Activated CD4-positive, alpha-beta T cell treated with anti-CD3 and anti-CD28 coated beads, Interleukin-2, amount 50 U/mL, for 4 hours (primary cell): ENCODE measurements at places on chromosomes 16 and 17.
A peak's percentile ranks its signal among the peaks of the same experiment; 100 is the strongest.

- no peak for DNase-seq
Observed at GRCh38 chr17:61403801-61404662, 4.4 kb downstream of the TBX2 start.

- no peak for DNase-seq
Observed at GRCh38 chr16:57003439-57004386, 14.4 kb downstream of the NLRC5 start.

GRCh38 chr16:89690392-89690901, 4.0 kb downstream of the CDK10 start:
- DNase-seq: no peak

- no peak for DNase-seq
Observed at GRCh38 chr17:61508912-61509311, 56.7 kb downstream of the TBX4 start.

DNA sequence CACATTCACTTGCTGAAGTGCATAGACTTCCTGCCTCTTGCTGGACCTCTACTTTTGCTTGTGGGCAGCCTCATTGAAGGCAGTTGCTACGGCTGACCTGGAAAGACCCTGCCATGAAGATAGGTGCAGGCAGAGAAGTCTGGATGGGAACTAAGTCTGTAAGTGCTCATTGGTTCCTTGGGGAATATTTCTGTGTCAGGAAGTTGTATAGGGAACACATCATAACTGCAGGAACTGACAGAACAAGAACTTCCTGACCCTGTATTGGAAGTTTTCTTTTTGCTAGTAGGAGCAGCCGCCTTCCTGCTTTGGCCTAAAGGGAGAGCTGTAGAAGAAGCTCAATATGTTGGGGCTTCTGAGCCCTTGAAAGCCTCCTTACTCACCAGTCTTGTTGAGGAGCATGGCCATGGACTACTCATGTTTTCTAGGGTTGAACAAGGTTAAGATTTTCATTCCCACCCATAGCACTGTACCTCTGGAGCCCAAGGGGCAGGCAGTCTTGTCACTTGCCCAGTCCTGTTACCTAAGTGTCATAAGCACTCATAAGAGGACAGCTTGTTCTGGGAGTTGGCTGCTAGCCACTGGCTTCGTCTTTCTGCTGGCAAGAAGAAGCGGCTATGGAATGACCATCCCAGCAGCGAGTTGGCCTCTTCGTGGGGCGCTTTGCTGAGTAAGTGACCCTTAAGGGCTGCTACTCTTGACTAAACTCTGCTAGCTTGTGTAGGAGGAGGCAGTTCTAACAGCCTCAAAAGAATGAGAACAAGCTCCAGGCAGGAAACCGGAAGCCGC, 7.2 kb downstream of the UBFD1 start:
- DNase-seq: no peak

- no peak for DNase-seq
Observed at GRCh38 chr16:29694384-29695195, 15.6 kb downstream of the QPRT start.

DNA sequence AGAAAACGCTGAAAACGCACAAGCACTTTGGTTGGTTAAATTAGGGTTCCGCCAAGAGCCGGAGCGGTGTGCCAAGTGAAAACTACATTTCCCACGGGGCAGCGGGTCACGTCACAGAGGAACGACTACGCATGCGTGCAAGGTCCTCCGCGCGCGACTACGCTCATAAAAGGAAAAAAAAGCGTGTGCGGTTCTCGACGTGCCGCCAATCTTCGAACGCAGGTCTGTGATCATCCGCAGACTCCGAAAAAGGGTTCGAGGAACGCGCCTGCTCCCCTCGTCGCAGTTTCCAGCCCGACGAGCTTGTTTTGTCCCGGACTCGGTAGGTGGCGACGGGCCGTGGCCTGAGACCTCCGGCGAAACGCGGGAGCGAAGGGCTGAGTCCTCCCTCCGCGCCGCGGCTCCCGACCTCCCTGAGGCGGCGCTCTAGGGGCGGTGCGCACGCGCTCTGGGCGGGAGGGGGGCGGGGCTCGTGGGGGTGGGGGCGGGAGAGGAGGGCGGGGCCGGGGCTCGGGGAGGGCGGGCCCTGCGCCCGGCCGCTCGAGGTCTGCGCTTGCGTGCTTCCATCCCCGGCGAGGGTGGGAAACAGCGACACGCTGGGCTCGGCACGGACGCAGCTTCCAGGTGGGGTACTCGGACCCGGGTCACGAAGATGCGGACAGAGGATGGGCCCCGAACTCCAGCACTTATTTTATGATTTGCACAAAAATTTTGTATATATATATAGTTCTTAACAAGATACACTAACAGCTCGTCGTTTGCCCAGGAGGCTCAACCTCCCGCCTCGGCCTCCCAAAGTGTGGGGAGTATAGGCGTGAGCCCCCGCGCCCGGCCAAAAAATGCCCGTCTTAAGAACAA, at the start of gene SGF29:
Gene SGF29, plus strand, starts transcription at position 145 of the 858 bp plus-strand sequence. CDS start 27,150 bp downstream, outside the sequence.
- peak; percentile 91 for DNase-seq

DNA sequence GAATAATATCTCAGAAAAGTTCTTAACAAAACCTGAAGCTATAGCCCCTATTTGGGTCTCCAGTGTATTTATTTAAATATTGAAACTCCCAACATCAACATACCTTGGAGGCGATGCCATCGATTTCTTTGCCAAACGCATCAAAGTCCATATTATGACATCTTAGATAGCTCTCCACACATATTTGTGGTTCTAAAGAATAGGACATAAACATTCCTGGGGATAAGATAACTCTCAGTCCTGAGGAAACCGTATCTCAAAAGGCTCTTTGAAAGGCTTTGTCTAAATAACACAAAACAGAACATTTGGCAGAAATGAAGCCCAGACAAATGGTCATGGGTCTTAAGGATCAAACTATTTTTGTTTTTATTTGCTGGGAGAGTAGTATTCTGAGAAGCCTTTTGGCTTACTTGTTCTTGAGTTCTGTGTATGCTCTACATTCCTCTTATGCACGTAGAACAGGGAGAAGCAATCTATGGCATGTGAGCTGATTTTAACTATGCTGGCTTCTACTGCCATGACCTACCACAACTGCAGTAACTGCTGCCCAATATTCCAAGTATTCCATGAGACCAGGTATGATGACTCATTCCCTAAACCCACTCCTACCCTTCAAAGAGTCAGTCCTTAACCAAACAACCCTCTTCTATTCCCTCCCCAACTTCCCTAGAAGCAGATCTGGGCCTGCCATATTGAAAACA, 279.0 kb upstream of the ZFHX3 start:
- DNase-seq: no peak

DNA sequence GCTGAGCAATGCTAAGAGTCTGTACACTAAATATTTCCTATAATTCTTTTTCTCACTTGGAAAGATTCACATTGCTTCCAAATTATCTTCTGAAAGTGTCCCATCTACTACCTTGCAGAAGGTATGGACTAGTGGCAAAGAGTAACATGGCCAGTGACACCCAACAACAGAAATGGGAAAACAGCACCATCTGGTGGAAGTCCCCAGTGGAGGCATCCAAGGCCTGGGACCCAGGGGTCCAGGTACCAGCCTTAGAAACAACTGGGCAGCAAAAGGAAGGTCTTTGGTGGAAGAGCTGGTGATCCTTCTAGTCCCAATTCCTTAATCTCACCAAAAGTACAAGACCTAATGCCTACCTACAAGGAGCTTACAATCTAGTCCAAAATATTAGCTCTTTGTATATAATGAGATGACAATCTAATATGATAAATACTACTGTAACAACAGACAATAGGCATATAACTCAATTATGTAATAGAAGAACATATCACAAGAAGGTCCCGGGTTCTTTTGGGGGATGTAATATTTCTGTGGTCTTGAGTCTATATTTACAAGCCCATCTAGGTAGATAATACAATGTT, 55.3 kb downstream of the SKAP1 start:
- DNase-seq: peak; percentile 6

- DNase-seq: no peak
Observed at GRCh38 chr17:75367312-75367711, 38.2 kb downstream of the GRB2 start.

DNA sequence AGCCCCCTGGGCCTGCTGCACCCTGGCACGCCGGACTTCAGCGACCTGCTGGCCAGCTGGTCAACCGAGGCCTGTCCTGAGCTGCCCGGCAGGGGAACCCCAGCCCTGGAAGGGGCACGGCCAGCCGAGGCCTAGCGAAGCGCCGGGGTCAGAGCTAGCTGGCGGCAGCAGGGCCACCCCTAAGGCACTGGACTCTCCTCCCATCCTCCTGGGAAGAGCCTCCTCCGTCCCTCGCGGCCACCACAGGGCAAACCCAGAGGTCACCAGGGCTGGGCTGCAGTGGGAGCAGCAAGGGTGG, 2.3 kb downstream of the PERCC1 start:
- no peak for DNase-seq

DNA sequence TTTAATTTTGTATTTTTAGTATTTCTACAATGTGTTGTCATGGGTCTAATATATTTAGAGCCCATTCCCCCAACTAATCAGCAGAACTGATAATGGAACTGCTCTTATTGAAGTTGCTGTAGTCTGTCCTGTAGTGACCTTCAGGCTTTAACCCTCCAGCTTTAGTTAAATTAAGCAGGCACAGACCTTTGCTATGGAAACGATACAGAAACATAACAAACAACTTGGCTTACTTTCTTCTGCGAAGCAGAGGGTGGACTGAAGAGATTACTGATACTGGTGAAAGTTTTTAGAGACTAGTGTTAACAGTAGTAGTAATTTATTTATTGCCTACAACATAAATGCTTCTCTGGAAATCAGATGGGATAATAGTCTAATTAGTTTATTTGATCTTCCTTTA, 61.4 kb downstream of the NFATC3 start:
- no peak for DNase-seq

DNA sequence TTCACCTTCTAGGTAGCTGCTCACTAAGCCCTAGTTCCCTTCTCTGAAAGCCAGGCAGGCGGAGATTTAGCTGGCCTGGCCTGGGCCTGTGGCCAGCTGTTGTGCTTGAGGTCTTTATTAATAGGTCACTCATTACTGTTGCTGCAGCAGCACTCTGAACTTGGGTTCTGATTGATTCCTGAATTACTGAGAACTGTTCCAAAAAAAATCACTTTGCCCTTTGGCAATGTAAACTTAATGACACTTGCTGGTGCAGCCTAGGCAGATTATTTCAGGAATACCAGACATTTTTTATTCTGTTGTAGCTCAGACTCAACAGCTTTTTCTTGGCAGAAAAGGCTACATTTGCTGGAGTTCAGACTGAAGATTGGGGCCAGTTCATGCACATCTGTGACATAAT, 2.7 kb downstream of the TOM1L1 start:
- DNase-seq: no peak

- no peak for DNase-seq
Observed at GRCh38 chr17:13485327-13485726, 116.4 kb downstream of the HS3ST3A1 start.

- DNase-seq: no peak
Observed at GRCh38 chr17:52678211-52678610, 519.7 kb upstream of the CA10 start.

- DNase-seq: no peak
Observed at GRCh38 chr16:26649381-26650045, 417.2 kb upstream of the C16orf82 start.

- DNase-seq: no peak
Observed at GRCh38 chr16:74169687-74170376, 126.8 kb upstream of the PSMD7 start.

DNA sequence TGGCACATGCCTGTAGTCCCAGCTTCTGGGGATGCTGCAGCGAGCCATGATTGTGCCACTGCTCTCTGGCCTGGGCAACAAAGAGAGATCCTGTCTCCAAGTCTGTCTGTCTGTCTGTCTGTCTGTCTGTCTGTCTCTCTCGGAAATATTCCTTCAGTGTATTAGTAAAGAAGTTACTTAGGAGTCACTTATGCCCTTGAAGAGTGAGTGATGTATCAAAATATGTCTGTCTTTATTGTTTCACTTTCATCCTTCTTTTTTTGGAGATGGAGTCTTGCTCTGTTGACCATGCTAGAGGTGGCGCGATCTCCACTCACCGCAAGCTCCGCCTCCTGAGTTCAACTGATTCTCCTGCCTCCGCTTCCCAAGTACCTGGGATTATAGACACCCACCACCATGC, 410.5 kb downstream of the WWOX start:
- DNase-seq: no peak

- no peak for DNase-seq
Observed at GRCh38 chr16:57032931-57033330, 43.6 kb downstream of the NLRC5 start.

GRCh38 chr17:67606896-67607604, 110.7 kb upstream of the NOL11 start:
- no peak for DNase-seq

DNA sequence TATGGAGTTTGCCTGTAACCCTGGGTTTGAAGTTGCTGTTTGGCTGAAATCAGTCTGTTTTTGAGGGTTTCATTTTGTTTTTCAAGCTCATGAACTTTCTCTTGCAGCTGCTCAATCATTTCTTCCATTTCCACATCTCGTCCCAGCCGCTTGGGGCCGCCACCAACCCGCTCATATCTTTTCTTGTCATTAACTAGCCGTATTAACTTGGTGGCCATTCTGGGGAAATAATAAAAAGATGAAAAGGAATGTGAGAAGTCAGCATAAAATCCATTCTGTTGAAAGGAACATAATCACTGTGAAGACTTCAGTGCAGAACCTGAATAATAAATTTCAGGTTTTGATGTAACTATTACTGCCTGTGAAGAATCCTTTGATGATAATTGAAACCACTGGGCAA, 11.5 kb downstream of the RPGRIP1L start:
- DNase-seq: no peak

GRCh38 chr17:45038728-45039634, 12.5 kb downstream of the DCAKD start:
- no peak for DNase-seq

DNA sequence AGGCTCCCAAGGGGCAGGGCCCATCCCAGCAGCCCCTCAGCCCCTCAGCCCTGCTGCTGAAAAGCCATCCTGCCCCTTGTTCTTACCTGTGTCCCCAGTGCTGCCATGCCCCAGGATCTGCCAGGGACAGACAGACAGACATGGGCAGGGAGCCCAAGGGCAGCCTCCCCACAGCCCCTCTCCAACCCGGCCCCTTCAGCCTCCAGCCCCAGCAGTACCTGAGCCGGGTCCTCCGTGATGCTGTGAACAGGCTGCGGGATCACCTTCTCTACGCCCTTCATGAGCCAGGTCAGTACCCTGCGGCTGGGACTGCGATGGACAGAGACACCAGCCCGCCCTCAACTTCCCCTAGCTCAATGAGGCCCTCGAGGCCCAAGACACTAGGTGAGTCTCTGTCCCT, 8.2 kb downstream of the CNGB1 start:
- DNase-seq: no peak

GRCh38 chr16:69283851-69284250, 27.3 kb upstream of the VPS4A start:
- DNase-seq: no peak

DNA sequence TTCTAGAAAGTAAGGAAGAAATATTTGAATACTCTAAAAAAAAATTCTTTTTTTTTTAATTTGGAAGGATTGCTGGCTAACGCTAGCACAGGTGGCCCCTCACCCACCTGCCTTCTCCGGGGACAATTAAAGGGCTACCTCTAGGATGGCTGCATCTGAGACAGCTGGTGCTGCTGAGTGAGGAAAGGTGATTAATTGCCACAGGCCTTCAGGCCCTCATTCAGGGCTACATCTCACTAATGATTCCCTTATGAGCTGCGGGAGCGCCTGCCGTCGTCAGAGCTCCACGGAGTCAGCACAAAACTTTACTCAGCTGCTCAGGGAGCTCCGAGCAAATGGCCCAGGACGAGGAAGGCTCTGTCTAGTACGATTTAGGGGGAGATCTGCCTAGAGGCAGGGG, 27.0 kb upstream of the AKTIP start:
- DNase-seq: no peak
